ENCODE measurements at places on chromosomes 7 and 10. TPM values are rescaled to one million over a fixed set of nuclear protein-coding genes. Genes with fewer than 3 reads are reported as not detected.

LIPF gene
- not detected for total RNA-seq

MPP7 gene
- total RNA-seq: 30.8 TPM

GRCh38 chr7:52257890-52258289 lies 777.5 kb upstream of the POM121L12 start:
- no peak overlapping the region for H3K27ac ChIP-seq
- no peaks in the 10 kb centered on the region for H3K27me3 ChIP-seq
- H3K4me3 ChIP-seq: no peak overlapping the region
- H3K4me1 ChIP-seq: no peaks in the 10 kb centered on the region
- H3K36me3 ChIP-seq: no peaks in the 10 kb centered on the region
- no peak for DNase-seq

CALML3 gene
- 0.11 TPM for total RNA-seq

DNA sequence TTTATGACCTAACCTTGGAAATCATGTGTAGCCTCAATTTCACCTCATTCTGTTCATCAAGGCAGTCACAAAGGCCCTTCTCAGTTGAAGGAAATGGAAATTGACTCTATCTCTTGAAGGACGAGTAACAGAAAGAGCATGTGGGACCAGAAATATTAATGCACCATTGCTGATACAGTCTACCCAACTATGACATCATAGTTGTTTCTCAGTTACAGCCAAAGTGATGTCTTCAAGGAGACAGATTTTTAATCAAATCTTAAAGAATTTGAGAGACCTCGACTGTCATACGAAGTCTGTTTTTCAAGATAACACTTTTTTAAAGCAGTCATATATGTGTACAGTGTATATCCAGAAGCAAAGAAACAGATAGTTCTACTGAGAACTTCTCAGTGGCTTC lies 335.7 kb upstream of the PHF14 start:
- no peaks in the 10 kb centered on the region for H3K27me3 ChIP-seq
- no peak overlapping the region for H3K27ac ChIP-seq
- H3K4me3 ChIP-seq: no peak overlapping the region
- no peak for DNase-seq
- H3K4me1 ChIP-seq: no peaks in the 10 kb centered on the region

GDF2 gene
- total RNA-seq: not detected

- no peak overlapping the region for H3K27ac ChIP-seq
- no peaks in the 10 kb centered on the region for H3K27me3 ChIP-seq
- peaks cover 7% of the 10 kb centered on the region for H3K4me1 ChIP-seq
Observed at GRCh38 chr10:14535457-14536130, 204.9 kb upstream of the FRMD4A start.

- no peak overlapping the region for H3K27ac ChIP-seq
- H3K27me3 ChIP-seq: no peaks in the 10 kb centered on the region
- H3K4me3 ChIP-seq: no peak overlapping the region
- no peaks in the 10 kb centered on the region for H3K4me1 ChIP-seq
Observed at GRCh38 chr7:16619979-16620408, 25.6 kb downstream of the ANKMY2 start.

PRLHR gene
- total RNA-seq: not detected

LBX1 gene
- total RNA-seq: not detected

SMKR1 gene
- not detected for total RNA-seq

DNA sequence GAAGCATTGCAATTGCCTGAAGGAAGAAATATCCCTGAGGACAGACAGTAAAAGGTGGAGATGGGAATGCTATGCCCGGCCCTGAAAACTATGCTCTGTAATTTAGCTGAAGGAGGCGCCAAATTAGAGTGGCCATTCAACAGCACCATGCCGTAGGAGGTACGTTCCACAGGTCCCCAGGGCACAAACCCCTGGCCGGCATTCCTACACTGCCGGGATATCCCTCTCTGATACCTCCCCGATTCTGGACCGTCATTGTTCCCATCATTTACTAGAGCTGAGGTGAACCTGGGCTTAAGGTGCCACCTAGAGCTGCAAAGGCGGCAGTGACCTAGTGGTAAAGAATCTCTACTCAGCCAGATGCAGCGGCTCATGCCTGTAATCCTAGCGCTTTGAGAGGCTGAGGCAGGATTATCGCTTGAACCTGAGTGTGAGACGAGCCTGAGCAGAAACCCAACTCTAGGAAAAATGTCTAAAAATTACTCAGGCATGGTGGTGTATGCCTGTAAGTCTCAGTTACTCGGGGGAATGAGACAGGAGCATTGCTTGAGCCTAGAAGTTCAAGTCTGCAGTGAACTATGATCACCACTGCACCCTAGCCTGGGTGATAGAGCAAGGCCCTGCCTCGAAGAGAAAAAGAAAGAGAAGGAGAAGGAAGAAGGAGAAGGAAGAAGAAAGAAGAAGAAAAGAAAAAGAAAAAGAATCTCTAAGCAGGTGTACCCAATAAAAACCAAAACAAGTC lies 53.0 kb upstream of the TNKS2 start:
- no peak for DNase-seq
- no peaks in the 10 kb centered on the region for H3K4me1 ChIP-seq
- H3K27me3 ChIP-seq: no peaks in the 10 kb centered on the region
- H3K4me3 ChIP-seq: no peak overlapping the region
- no peak overlapping the region for H3K27ac ChIP-seq

DNA sequence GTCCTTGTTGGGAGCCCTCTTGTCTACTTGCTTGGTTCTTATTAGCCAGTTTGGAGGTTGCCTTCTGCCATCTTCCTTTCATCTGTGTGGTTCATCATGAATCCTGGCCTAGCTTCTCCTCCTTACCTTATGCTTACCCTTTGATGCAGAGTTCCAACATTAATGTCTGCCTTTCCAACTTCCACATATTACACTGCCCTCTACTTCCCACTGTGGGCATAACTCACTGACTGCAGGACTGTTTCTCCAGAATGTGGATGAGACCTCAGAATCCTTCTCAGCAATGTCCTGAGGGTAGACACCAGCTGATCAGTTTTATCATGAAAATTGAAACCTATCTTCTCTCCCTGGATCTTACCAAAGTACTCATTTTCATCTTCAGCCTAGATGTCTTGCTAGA lies 491.0 kb downstream of the LRMDA start:
- no peak overlapping the region for H3K27ac ChIP-seq
- no peaks in the 10 kb centered on the region for H3K36me3 ChIP-seq
- H3K27me3 ChIP-seq: no peaks in the 10 kb centered on the region
- no peak overlapping the region for H3K4me3 ChIP-seq
- H3K4me1 ChIP-seq: no peaks in the 10 kb centered on the region

DNA sequence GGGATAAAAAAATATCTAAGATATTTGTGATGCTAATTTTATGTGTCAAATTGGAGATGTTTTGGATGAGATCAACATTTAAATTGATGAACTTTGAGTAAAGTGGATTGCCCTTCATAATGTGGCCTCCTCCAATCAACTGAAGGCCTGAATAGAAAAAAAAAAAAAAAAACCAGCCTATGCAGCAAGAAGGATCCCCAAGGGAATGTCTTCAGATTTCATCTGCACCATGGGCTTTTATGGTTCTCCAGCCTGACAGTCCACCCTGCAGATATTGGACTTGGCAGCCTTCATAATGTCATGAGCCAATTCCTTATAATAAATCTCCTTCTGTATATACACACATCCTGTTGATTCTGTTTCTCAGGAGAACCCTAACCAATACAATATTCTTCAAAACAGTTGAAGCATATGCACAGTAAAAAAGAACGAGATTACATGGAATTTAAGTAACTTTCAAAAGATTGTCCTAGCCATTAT lies 316.9 kb upstream of the PLXDC2 start:
- no peaks in the 10 kb centered on the region for H3K36me3 ChIP-seq
- H3K27ac ChIP-seq: no peak overlapping the region
- no peak for DNase-seq

- H3K27me3 ChIP-seq: no peaks in the 10 kb centered on the region
- no peak overlapping the region for H3K4me3 ChIP-seq
- H3K4me1 ChIP-seq: no peaks in the 10 kb centered on the region
- H3K27ac ChIP-seq: no peak overlapping the region
- no peak for DNase-seq
Observed at GRCh38 chr10:75542084-75542483, 110.7 kb downstream of the LRMDA start.

DNA sequence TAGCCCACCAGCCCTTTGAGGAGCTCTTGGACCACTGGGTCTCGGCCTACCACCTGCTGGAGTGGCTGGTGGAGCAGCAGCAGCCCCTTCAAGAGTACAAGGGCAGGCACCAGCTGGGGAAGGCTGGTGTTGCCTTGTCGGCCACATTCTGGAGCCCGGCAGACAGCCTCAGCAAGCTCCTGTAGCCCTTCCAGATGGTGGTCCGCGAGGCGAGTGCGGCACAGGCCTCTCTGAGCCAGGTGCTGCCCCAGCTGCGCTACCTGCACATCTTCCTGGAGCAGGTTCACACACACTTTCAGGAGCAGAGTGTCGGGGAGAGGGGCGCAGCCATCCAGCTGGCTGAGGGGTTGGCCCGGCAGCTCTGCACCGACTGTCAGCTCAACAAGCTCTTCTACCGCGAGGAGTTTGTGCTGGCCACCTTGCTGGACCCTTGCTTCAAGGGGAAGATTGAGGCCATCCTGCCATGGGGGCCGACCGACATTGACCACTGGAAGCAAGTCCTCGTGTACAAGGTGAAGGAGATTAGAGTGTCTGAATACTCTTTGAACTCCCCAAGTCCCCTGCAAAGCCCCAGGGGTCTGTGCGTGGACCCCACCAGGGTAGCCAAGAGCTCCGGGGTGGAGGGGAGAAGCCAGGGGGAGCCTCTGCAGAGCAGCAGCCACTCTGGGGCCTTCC lies 7.0 kb upstream of the ACTR3C start:
- H3K27ac ChIP-seq: no peak overlapping the region
- H3K36me3 ChIP-seq: no peaks in the 10 kb centered on the region
- H3K4me3 ChIP-seq: no peak overlapping the region
- no peaks in the 10 kb centered on the region for H3K4me1 ChIP-seq
- DNase-seq: no peak
- no peaks in the 10 kb centered on the region for H3K27me3 ChIP-seq

DNA sequence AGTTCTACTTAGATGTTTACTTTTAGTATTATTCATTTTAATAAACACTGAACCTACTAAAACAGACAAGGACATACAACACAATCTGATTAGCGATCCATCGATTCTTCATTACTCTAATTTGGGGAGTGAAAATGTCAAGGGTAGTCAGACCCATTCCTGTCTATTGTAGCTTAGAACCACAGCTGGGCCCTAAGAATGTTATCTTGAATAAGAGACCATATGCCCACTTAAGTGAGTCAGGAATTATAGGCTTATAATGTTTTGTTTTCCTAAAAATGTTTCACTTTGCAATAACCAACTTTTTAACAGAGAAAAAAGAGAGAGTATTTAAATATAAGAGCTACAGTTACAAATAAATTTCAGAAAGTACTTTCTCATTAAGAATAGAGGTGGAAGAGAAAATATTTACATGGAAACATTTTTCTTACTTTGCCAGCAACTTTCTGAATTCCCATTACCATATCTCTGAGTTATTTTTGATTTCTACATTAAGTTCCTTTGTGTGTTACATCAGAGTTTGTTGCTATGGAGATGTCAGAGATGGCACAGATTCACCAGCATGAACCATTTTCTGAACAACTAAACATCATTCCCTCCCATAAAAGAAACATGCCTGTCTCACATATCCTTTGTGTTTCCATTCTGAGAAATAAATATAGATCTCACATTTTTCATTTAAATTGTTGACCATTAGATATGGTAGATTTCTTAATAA lies 75.4 kb upstream of the SLC13A1 start:
- H3K4me3 ChIP-seq: no peak overlapping the region
- H3K27me3 ChIP-seq: no peaks in the 10 kb centered on the region
- DNase-seq: no peak
- no peak overlapping the region for H3K27ac ChIP-seq

- no peak for DNase-seq
- H3K27ac ChIP-seq: no peak overlapping the region
- H3K36me3 ChIP-seq: no peaks in the 10 kb centered on the region
- no peak overlapping the region for H3K4me3 ChIP-seq
- H3K4me1 ChIP-seq: no peaks in the 10 kb centered on the region
- H3K27me3 ChIP-seq: no peaks in the 10 kb centered on the region
Observed at GRCh38 chr7:22662036-22662435, 65.0 kb upstream of the IL6 start.

DNA sequence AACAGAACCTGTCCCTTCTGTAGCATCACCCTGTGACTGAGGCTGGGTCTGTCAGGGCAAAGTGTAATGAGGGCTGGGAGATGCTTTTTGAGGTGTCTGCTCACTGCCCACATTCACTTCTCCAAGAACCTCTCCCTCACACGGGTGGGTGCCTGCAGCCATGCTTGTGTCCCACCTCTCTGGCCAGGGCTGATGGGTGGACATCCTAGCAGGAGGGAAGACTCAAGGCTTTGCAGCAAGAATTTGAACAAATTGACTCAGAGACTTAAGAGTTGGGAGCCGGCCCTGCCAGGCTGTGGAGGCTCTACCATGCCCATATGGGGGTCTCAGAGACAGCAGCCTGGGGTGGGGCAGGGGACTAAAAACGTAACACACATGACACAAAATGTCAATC lies 33.4 kb downstream of the GOLGA7B start:
- no peaks in the 10 kb centered on the region for H3K36me3 ChIP-seq
- H3K4me1 ChIP-seq: no peaks in the 10 kb centered on the region
- no peak for DNase-seq

GRCh38 chr7:69862413-69863064 lies 264.3 kb downstream of the AUTS2 start:
- no peaks in the 10 kb centered on the region for H3K4me1 ChIP-seq
- no peaks in the 10 kb centered on the region for H3K27me3 ChIP-seq
- H3K4me3 ChIP-seq: no peak overlapping the region
- H3K27ac ChIP-seq: no peak overlapping the region
- DNase-seq: no peak
